GM12865 (cell line): ENCODE measurements at places on chromosomes 11 and 22.
A peak's percentile ranks its signal among the peaks of the same experiment; 100 is the strongest.

DNA sequence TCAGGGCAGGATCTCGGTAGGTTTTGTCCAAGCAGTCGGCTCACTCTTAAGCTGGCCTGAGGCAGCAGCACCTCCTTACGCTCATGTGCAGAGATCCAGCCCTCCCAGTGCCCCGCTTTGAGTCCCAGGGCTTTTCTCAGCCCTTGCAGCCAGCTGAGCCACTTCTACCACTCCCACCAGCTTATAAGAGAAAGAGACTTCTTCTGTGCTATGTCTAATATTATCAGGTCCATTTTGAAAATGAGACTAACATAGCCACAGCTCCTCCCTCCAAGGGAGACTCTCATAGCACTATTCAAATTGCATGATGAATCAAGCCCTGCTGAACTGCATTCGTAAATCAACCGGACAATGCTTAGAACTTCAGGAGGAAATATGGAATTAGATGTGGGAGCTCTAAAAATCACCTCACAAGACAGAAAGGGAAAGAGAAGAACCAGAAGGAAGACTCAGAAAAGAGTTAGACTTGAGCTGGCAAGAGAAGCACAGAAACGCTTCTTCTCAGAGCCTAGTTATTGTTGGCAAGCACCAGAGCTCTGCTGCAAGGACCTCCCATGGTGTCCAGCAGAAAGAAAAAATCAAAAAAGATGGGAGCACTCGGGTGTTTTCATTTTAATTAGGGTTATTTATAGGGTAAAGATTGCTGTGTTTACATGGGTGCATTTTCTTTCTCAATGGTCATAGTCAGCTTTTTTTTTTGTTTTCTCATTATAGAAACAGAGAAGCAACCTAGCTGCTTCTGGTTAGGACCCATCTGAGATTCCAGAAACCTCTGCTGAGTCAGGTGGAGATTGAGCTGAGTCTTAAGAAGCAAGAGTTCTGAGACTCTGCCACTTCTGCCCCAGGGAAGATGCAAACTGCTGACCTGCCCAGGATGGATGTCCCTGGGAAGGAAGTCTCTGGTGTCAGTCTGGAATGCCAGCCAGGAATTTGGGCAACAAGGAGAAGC, 181.4 kb downstream of the ETS1 start:
- peak; percentile 32 for DNase-seq

DNA sequence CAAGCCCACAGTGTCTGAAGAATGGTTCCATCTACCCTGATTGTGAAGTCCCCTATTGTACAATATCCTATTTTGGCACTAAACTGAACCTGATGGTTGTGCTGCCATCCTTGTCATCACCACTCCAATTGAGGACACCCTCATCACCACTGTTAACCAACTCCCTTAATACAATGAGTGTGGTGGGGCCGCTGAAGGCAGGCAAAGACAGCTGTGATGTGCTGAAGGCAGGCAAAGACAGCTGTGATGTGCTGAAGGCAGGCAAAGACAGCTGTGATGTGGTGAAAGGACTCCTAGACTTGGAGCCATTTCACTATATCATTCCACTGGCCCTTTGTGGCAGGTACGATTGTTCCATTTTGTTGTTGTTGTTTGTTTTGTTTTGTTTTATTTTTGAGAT, 481.6 kb downstream of the SOX6 start:
- DNase-seq = no peak

GRCh38 chr22:19981961-19982920, 34.4 kb downstream of the ARVCF start:
- no peak for DNase-seq

DNA sequence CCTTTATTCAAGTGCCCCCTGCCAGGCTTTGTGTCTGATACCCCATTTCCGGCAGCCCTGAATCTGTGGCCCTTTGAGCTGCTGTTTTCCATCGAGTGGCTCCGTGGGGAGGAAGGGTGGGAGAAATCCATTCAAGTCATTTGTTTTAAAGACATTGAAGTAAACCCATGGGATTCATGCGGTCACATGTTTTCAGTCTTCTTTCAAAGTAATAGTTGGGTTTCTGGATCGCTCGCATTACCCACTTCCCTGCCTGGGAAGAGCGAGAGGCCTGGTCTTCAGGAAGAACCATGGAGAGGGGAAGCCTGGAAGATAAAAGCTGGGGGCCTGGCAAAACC, 14.4 kb downstream of the DAGLA start:
- DNase-seq = no peak

DNA sequence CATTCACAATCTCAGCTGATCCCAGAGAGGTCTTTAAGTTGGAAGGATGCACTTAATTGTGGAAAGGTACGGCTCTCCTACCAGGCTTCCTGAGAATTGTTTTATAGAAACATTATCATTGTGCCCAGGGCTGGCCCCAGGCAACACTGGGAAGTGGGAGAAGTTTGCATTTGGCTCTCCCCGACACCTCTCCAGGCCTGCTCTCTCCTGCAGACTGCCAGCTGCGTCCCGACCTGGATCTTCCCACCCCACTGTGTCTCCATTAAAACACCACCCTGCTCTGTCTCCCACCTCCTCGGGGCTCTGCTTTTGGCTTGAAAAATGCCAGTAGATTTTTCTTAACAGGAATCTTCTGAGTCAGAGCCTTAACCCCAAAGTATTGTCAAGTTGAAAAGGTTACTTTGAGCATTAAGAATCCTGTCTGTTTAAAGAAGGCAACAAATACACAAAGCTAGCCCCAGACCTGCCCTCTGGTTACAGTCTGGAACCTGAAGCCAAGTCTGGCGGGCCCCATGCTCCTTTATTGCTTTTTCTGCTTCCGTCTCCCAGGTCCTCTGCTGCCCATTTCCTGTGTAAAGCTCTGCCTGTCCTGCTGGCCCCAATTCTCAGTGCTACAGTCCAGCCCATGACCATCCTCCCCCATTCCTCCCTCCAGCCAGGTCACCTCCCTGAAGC, 530.2 kb downstream of the SOX6 start:
- DNase-seq = no peak

- DNase-seq = no peak
Observed at GRCh38 chr11:36248436-36248835, 40.8 kb downstream of the COMMD9 start.

DNA sequence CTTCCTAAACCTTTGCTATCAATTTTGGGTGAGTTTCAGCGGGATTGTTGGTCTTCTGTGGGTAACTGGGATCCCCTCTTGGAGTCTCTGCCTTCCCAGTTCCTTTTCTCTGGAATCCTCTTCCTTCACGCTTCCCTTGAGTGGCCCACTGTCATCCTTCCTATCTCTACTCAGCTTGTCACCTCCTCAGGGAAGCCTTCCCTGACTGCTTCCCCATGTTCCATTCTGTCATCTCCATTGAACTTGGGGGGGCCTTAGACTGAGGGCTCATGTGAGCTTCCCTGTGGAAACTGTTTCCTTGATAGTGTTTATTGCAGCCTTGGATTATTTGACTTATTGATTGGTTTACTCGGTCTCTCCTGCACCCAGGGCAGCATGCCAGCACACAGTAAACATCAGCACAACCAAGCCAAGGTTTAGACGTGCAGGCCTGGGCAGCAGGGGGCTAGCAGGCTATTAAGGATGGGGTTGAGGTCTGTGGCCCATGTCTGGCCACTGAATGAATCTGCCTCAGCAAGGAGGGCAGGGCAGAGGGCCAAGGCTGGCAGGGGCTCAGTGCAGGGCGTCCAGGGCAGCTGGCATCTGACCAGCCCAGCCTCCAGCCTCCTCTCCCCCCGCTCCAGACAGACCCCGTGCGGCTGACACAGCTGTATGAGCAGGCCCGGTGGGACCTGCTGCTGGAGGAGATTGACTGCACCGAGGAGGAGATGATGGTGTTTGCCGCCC, 7.2 kb downstream of the TRPT1 start:
- DNase-seq = no peak

- DNase-seq = no peak
Observed at GRCh38 chr11:118565051-118565450, 680 bp downstream of the IFT46 start.

- DNase-seq = no peak
Observed at GRCh38 chr11:19196432-19196831, 5.4 kb downstream of the CSRP3 start.

DNA sequence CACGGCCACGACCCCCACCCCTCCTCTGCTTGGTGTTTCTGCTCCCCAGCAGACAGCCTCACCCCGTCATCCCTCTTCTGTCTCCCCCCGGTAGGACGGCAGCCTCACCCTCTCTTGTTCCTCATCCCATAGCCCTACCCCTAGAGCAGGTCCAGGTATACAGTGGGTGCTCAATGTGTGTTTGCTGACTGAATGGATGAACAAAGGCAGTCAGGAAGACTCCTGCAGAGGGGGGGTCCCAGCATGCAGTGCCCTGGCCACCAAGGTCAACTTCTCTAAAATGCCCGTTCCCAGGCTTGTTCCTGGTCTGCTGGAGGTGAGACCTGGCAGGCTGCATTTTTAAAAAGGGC, 34.7 kb upstream of the FADD start:
- DNase-seq = no peak

DNA sequence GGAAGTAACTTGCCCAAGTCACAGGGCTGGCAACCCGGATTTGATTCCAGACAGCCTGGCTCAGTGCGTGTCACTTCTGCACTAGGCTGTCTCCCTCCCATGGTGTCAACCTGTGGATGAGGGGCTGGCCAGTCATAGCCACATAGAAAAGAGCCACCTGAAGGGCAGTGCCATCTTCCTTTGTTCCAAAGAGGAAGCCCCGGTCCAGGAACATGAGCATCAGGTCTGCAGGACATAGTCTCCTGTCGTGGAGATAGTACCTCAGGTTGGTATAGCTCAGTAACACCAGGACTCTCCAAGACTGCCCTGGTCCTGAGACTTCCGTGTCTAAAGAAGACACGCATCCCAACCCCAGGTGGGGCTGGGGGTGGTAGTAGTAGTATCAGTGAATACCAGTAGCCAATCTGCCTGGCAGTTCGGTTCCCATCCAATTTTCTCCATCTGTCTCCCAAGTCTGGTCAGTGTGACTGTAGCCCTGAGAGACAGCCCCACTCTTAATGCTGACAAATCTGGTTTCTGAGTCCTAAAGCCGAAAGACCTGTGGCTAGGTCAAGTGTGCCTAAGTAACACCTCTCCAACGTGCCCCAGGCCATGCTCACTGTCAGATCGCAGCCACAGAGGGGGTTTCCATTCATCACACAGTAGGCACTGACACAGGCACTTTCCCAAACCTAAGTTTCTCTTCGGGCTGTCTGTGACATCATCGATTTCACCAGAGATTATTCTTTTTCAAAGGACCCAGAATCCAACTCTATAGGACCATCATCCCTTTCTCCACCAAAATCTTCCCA, 33.1 kb downstream of the C11orf58 start:
- peak; percentile 41 for DNase-seq
